ENCODE measurements at places on chromosomes 3 and 15. TPM values are rescaled to one million over a fixed set of nuclear protein-coding genes. Genes with fewer than 3 reads are reported as not detected.

CIAO2A gene
- total RNA-seq, result 53.0 TPM

HEG1 gene
- total RNA-seq, result 2.0 TPM

ST3GAL6 gene
- total RNA-seq, result 2.9 TPM

DNA sequence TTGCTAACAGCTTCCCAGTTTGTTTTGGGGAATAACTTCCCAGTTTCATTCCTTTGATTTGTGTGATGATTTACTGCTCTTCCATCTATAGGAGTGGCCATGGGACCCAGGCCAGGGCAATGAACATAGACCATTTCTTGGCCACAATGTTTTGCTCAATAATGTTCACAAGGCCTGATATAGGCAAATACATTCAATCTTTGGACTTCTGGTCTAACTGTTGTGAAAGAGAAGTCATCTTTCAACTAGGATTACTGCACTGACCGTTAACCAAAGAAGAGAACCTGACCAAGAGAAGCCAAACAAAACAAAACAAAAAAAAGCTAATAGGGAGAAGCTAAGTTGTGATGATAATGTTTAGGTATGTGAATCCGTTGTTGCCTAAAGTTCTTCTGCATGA lies 221.8 kb upstream of the SUCLG2 start:
- no peak for DNase-seq

GRCh38 chr3:166734734-166735133 lies 645.4 kb downstream of the ZBBX start:
- peak; percentile 39 for DNase-seq

DNA sequence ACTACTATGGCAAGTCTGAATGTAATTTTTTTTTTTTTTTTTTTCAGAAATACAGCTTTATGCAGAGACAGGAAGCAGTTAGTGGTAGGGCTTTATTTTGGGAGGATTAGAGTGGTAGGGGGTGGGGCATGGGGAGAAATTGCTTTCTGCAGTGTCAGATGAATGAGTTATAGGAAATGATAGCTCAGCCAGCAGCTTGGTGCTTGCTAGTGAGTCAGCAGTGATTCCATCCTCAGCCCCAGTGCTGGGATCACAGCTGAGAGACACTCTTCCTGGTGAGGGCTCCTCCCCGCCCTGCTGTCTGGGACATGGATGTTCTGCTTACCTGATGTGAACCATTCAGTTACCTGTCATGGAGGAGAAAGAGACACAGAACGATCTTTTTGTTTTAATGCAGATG lies 39.6 kb downstream of the SEMA6D start:
- DNase-seq, result peak; percentile 92

DNA sequence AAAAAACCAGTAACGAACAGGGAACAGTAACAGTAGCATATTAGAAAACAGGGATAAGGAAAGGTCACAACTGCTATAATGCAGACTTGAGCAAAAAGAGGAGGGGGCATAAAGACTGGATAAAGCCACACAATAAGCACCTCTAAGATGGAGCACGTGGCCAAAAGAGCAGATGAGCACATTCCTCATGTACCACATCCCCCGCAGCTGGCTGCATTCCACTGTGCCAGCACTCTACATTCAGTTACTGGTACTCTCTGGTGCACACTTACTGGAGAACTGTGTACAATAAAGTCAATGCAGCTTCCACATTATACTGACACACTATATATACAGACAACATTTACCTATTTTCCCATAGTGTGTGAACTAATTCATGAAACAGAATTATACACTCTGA lies 64.7 kb downstream of the UBE3A start:
- DNase-seq, result no peak

GRCh38 chr3:185659942-185660921 lies 74.1 kb downstream of the SENP2 start:
- peak; percentile 72 for DNase-seq

DNA sequence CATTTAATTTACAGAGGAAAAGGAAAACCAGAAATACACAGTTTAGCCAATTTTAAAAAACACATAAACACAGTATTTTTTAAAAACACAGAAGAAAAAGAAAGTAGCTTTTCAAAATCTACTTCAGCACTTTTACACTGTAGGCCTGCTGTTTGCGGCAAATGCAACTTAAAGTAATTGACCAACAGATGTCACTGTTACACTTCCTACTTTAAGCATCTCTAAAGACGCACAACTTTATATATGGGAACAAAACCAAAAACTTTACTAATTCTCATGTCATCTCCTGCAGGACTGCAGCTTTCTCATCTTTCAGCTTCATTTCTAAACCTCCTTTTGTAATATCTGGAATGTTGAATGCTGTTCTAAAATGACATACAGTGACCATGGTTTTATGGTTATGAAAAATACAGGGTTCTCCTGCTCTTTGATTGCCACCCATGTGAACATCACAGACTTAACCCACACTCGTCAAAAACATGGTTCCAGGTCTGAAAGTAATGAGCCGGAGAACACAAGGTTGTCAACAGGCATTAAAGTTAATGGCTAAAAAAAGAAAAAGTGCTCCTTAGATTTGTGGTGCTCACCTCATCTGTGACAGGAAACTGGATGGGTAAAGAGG lies 107.9 kb downstream of the FMN1 start:
- DNase-seq, result peak; percentile 74

- no peak for DNase-seq
Observed at GRCh38 chr15:77181305-77182074, 110.6 kb upstream of the TSPAN3 start.

DNA sequence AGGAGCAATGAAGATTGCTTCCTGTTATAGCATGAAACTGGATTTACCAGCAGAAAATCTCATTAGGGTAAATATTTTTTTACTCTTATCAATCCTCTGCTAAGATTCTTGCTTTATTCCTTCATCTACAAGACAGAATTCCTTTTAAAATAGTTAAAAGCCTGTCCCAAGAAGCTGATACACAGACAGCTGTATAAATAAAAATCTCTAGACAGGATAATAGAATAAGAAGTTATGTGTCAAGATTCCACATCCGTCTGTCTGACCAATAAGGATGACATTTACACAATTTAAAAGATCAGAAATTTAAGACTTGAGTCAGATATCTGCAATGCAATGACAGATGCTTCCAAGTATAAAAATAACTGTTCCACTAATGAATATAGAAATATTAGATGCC lies 57.6 kb downstream of the SSR3 start:
- no peak for DNase-seq

DNA sequence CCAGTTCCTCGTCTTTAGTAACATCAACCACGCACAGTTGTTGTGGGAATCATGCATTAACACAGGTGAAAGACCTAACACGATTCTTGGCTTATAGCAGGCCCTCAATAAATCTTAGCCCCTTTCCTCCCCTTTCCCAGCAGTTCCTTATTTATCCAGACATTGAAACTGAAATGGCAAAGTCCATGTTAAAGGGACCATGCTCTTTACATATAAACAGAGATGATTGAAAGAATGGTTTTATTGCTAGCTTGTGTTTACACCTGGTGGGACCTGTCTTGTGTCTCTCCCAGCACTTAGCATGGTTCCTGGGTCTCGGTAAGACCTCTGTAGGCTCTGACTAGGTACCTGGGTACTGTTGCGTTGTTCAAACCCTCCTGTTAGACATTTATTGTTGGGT lies 251.8 kb downstream of the LRTM1 start:
- DNase-seq, result no peak

All from bronchial epithelial cell (primary cell).